ENCODE measurements at places on chromosomes 4 and X.
A peak's percentile ranks its signal among the peaks of the same experiment; 100 is the strongest.

DNA sequence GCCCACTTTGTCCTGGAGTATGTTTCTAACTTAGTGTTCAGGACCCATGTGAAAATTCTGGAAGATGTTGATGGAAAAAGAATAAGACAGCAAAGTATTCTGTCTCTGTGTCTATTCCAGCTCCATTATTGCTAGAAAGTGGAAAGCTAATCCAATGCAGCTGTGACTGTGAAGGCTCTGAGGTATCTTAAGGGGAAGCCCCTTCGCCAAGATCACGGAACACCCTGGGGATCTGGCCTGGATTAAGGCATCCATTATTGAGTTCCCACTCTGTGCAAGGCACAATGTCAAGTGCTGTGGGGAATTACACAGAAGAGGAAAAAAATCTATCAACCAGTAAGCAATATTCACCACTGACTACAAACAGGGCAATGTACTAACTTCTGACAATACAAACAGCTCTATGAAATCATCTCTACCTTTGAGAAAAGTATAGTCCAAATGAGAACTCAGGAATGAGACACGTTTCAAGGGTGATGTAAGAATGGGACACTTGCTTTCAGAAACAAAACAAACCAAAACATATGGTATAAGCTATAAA is 222.1 kb downstream of the LDB2 start:
- no peak for DNase-seq
- no peak overlapping the region for H3K27ac ChIP-seq
- no peaks in the 10 kb centered on the region for H3K4me1 ChIP-seq
- H3K36me3 ChIP-seq, result no peaks in the 10 kb centered on the region

DNA sequence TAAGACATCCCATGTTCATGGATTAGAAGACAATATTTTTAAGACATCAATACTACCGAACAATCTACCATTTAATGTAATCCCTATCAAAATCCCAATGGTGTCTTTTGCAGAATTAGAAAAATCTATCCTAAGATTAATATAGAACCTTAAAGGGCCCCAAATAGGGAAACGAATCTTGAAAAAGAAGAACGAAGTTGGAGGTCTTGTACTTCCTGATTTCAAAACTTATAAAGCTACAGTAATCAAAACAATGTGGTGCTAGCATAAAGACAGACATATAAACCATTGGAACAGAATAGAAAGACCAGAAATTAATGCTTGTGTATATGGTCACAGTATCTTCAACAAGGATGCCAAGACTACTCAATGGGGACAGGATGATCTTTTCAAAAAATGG is 42.0 kb downstream of the CENPE start:
- H3K4me1 ChIP-seq, result no peaks in the 10 kb centered on the region
- no peak overlapping the region for H3K27ac ChIP-seq
- H3K36me3 ChIP-seq, result no peaks in the 10 kb centered on the region
- no peaks in the 10 kb centered on the region for H3K27me3 ChIP-seq

GRCh38 chr4:47838445-47838844 is 578 bp upstream of the CORIN start:
- no peaks in the 10 kb centered on the region for H3K36me3 ChIP-seq
- no peak for DNase-seq
- peaks cover 14% of the 10 kb centered on the region for H3K4me1 ChIP-seq
- H3K27ac ChIP-seq, result no peak overlapping the region

DNA sequence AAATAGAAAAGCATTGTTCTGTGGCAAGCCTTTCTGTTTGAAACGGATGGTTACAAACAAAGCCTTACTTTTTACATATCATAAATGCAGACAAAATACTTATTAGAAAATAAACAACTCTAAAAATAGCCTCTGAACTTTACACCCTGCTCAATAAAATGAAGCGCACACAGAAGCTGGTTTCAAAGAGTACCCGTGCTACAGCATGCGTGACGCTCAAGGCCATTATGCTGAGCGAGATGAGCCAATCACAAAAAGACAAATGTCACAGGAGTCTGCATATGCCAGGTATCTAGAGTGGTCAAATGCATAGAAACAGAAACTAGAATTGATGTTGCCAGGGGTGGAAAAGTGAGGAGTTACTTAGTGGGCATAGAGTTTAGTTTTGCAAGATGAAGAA is 326.5 kb upstream of the GATB start:
- H3K36me3 ChIP-seq, result no peaks in the 10 kb centered on the region
- no peak overlapping the region for H3K4me3 ChIP-seq
- no peaks in the 10 kb centered on the region for H3K4me1 ChIP-seq

DNA sequence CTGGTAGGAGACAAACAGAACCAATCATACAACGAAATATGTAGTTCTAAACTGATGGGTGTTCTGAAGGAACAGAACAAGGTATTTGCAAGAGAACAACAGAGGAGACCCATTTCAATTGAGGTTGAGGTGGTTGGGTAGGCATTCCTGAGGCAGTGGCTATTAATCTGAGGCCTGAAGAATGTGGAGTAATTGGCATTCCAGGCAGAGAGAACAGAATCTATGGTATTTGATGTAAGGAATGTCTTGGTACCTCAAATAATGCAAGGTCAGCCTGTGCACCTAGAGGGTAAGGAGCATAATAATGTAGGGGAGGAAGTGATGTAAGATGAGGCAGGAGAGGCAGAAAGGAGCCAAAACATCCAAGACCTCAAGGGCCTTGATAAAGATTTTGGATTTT is 109.5 kb upstream of the TEX13C start:
- H3K36me3 ChIP-seq, result no peaks in the 10 kb centered on the region
- DNase-seq, result no peak
- H3K27me3 ChIP-seq, result no peaks in the 10 kb centered on the region

GRCh38 chrX:106906361-106906760 is 3.2 kb upstream of the RIPPLY1 start:
- H3K4me1 ChIP-seq, result peaks cover 8% of the 10 kb centered on the region
- no peak overlapping the region for H3K4me3 ChIP-seq
- no peak overlapping the region for H3K27ac ChIP-seq
- no peaks in the 10 kb centered on the region for H3K36me3 ChIP-seq
- H3K27me3 ChIP-seq, result no peaks in the 10 kb centered on the region

GRCh38 chr4:97828646-97829045 is 314.6 kb downstream of the STPG2 start:
- no peaks in the 10 kb centered on the region for H3K36me3 ChIP-seq
- H3K4me3 ChIP-seq, result no peak overlapping the region
- DNase-seq, result no peak
- H3K27me3 ChIP-seq, result no peaks in the 10 kb centered on the region
- H3K27ac ChIP-seq, result no peak overlapping the region

DNA sequence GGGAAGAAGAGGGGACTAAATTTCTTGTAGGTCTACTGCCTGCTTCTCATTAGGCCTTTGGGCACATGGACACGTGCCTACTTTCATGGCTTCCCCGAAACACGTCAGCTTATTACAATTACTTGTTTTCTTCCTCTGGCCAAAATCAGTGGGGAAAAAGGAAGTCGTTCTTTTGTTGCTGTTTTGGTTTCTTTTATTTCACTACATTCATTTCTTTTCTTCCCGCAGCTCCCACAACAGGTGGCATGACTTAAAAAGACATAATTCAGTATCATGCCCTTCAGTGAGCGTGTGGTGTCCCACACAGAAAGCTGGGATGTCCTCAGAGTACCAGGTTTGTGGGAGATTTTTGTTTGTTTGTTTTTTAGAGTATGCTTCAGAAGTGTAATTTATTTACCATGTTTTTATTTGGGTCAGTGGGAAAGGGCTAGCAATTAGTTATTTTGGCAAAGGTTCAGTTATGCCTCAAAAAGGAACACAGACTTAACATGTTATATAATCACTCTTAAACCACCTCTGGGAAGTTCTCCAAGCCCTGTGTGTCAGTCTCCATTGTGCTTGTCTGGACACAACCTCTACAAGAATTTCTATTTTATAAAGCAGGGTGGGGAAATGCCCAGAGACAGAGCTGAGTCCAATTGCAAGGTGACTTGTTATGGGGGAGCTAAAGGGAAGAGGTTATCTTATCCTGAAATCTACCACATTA is 44.2 kb upstream of the SPRY1 start:
- no peak for DNase-seq
- H3K27me3 ChIP-seq, result no peaks in the 10 kb centered on the region
- no peak overlapping the region for H3K27ac ChIP-seq
- H3K36me3 ChIP-seq, result no peaks in the 10 kb centered on the region
- no peaks in the 10 kb centered on the region for H3K4me1 ChIP-seq

DNA sequence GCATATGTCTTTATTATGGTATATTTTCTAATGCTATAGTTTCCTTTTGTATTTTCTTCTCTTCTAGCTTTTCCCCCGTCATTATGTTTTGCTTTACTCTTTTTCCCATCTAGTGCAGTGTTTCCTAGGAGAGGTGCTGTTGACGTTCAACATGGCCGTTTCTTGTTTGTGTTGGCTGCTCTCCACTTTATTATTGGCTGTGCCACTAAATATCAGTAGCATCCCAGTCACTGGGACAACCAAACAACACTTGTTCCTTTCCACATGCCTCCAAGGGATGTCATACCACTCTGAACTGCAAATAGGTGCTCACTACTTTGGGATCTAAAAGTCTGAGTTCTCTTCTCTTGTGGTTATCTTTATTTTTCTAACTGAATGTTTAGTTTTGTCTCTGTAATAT is 26.5 kb downstream of the GBA3 start:
- no peaks in the 10 kb centered on the region for H3K4me1 ChIP-seq
- DNase-seq, result no peak
- no peak overlapping the region for H3K27ac ChIP-seq
- no peaks in the 10 kb centered on the region for H3K36me3 ChIP-seq
- H3K4me3 ChIP-seq, result no peak overlapping the region

DNA sequence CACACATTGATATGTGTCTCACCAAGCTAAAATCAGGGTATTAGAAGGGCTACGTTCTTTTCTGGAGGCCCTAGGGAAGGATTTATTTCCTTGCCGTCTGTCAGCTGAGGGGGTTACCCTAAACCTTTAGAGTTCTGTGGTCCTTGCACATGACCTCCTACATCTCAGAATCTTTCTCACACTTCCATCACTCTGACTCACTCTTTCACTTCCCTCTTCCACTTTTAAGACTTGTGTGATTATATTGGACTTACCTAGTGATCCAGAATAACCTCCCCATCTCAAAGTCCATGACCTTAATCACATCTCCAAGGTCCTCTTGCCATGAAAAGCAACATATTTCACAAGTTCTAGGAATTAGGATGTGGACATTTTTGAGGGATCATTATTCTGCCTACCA is 53.6 kb upstream of the FUNDC1 start:
- H3K27me3 ChIP-seq, result no peaks in the 10 kb centered on the region
- no peak overlapping the region for H3K4me3 ChIP-seq
- no peak for DNase-seq
- H3K36me3 ChIP-seq, result no peaks in the 10 kb centered on the region
- H3K27ac ChIP-seq, result no peak overlapping the region

GRCh38 chr4:78566834-78567499 is 15.4 kb downstream of the ANXA3 start:
- DNase-seq, result no peak
- peak overlapping the region; percentile 65 for H3K27ac ChIP-seq
- H3K27me3 ChIP-seq, result no peaks in the 10 kb centered on the region
- peaks cover 14% of the 10 kb centered on the region for H3K4me1 ChIP-seq

- no peak overlapping the region for H3K4me3 ChIP-seq
- no peaks in the 10 kb centered on the region for H3K36me3 ChIP-seq
- no peak for DNase-seq
- no peaks in the 10 kb centered on the region for H3K4me1 ChIP-seq
- no peaks in the 10 kb centered on the region for H3K27me3 ChIP-seq
Observed at GRCh38 chr4:55154290-55154880, 29.0 kb upstream of the KDR start.

DNA sequence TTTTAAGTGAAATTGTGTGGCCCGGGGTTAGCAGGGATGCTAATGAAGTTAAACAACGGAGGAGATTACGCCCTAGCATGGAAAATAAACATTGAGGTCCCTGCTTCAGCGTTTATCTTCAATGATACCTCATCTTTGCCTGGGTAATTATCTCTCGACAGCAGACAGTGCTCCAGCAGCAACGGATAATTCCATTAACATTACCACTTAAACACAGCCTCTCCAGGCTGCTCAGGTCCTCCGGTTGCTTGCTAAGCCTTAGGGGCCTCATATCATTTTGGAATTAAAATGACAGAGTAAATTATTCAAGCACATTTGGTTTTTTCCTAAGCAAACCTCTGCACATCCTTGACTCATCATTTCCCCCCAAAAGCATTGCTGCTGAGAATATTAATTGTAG is 281.5 kb upstream of the KLF3 start:
- H3K4me1 ChIP-seq, result peaks cover 54% of the 10 kb centered on the region
- no peak overlapping the region for H3K27ac ChIP-seq
- H3K4me3 ChIP-seq, result no peak overlapping the region
- DNase-seq, result no peak
- no peaks in the 10 kb centered on the region for H3K36me3 ChIP-seq

DNA sequence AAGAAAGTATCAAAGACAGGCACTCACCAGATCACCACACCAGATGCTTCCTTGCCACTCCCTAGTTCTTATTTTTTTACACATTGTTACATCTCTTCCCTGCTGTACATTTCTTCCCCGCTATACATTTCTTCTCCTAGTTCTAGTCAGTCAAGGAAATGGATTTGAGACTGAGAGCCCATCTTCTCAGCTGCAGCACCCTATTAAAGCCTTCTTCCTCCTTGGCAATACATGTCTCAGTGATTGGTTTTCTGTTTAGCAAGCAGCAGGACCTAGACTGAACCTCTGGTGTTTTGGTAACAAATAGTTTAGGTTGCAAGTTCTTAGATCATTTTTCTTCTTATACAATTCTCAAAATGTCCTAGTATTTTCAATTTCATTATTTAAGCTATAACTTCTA is 35.3 kb upstream of the KLHL8 start:
- DNase-seq, result no peak
- H3K4me3 ChIP-seq, result no peak overlapping the region
- H3K27ac ChIP-seq, result no peak overlapping the region
- H3K36me3 ChIP-seq, result no peaks in the 10 kb centered on the region

- no peaks in the 10 kb centered on the region for H3K27me3 ChIP-seq
- no peaks in the 10 kb centered on the region for H3K4me1 ChIP-seq
- no peaks in the 10 kb centered on the region for H3K36me3 ChIP-seq
- no peak overlapping the region for H3K4me3 ChIP-seq
- DNase-seq, result no peak
Observed at GRCh38 chr4:28921886-28922285, 1798.3 kb upstream of the PCDH7 start.

GRCh38 chrX:153746359-153746758 is 17.7 kb upstream of the PLXNB3 start:
- H3K36me3 ChIP-seq, result no peaks in the 10 kb centered on the region
- no peak for DNase-seq
- H3K4me3 ChIP-seq, result no peak overlapping the region
- H3K27me3 ChIP-seq, result no peaks in the 10 kb centered on the region
- H3K4me1 ChIP-seq, result no peaks in the 10 kb centered on the region

- no peaks in the 10 kb centered on the region for H3K4me1 ChIP-seq
- no peak for DNase-seq
- H3K36me3 ChIP-seq, result no peaks in the 10 kb centered on the region
- H3K27me3 ChIP-seq, result no peaks in the 10 kb centered on the region
- H3K4me3 ChIP-seq, result no peak overlapping the region
- H3K27ac ChIP-seq, result no peak overlapping the region
Observed at GRCh38 chrX:121585626-121586025, 538.2 kb downstream of the GLUD2 start.

Data from tibial nerve (tissue), 4 donors.